Left renal pelvis (tissue), 4 donors: ENCODE measurements at places on chromosomes 7 and 10. TPM values are rescaled to one million over a fixed set of nuclear protein-coding genes. Genes with fewer than 3 reads are reported as not detected.

Gene CLCN1
- 0.12 TPM for polyA plus RNA-seq

Gene C7orf33
- polyA plus RNA-seq: not detected

Gene ATG9B
- 1.4 TPM for polyA plus RNA-seq

Gene PTPRN2
- polyA plus RNA-seq: 9.2 TPM

Gene SYT15
- 8.3 TPM for polyA plus RNA-seq

Gene GRM8
- 11.4 TPM for polyA plus RNA-seq

Gene SLC18A3
- not detected for polyA plus RNA-seq

Gene ESYT2
- 46.9 TPM for polyA plus RNA-seq

- DNase-seq: no peak
These were observed 14.3 kb downstream of the PTPRN2 start for GRCh38 chr7:158573310-158573709.

- DNase-seq: peak; percentile 47
These were observed 93.6 kb upstream of the COL1A2 start for GRCh38 chr7:94301024-94301586.

DNA sequence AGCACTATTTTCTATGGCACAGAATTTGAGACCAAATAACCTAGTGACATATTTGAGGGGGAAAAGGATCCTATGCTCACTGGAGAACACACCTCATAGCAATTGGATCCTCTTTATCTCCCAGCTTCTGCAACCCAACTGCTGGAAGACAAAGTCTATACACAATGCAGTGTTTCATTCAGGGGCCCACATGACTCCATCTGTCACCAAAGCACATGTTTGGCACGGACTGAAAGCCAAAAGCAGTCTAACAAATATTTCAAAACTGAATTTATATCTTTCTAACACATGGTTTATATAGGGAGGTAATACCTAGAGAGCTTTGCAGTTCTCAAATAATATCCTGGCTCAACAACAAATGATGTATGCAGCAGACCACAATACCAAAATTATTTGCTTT lies 39.2 kb downstream of the ADAM12 start:
- no peak for DNase-seq

DNA sequence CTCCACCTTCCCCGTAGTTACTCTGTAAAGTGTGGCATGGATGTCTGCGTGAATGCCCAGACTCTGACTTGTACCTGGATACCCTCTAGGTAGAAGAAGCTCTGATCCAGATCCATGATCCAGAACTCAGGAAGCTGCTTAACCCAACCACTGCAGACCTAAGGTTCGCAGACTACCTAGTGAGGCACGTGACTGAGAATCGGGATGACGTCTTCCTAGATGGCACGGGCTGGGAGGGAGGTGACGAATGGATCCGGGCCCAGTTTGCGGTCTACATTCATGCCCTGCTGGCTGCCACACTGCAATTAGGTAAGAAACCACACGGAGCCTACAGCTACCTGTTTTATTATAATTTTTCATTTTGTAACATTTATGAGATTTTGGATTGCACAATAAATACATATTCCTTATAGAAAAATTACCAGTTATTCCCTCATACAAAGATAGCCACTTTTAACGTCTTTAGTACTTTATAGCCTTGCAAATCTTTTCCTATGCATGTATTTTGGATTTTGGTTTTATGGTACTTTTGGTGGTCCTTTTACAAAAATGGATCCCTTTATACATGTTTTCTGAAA lies 77.9 kb downstream of the AVL9 start:
- no peak for DNase-seq

- no peak for DNase-seq
These were observed 55.0 kb downstream of the LRRC17 start for GRCh38 chr7:102967798-102968197.

DNA sequence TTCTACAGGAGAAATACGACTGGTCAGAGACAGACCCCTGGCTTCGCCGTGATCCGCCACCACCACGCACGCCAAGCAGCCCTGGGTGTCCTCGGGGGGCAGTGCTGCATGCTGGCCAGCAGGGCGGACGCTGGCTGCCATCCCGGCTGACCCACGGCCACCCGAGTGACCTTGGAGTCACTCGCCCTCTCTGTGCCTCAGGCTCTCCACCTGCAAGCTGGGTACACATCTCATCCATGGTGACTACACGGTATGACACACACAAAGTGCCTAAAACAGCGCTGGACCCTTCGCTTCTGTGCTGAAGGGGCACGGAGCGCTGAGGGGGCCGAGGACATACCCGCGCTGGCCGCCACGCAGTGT lies 62.0 kb upstream of the RNF32 start:
- DNase-seq: no peak

- no peak for DNase-seq
These were observed 1015.2 kb upstream of the PHF14 start for GRCh38 chr7:9958486-9958885.

DNA sequence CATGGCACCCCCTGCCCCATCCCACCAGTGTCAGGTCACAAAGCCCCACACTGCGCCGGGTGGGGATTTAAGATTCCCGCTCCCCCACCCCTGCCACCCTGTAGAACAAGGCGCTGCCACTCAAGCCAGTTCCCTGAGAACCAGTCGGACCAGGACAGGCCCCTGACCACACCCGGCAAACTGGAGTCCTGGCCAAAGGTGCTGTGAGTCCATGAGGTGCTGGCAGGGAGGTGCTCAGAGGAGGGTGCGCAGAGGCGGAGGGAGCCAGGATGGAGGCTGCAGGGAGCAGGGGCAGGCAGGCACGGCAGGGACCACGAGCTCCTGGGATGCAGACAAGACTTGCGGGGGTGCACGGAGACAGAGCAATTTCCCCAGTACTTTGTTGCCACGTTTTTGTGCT lies 19.7 kb upstream of the GDI2 start:
- no peak for DNase-seq

GRCh38 chr10:22251751-22252223 lies 34.0 kb upstream of the EBLN1 start:
- DNase-seq: peak; percentile 66

- no peak for DNase-seq
These were observed 60.7 kb downstream of the TNS3 start for GRCh38 chr7:47521011-47521795.

GRCh38 chr10:14173706-14174594 lies 156.8 kb downstream of the FRMD4A start:
- DNase-seq: peak; percentile 41

DNA sequence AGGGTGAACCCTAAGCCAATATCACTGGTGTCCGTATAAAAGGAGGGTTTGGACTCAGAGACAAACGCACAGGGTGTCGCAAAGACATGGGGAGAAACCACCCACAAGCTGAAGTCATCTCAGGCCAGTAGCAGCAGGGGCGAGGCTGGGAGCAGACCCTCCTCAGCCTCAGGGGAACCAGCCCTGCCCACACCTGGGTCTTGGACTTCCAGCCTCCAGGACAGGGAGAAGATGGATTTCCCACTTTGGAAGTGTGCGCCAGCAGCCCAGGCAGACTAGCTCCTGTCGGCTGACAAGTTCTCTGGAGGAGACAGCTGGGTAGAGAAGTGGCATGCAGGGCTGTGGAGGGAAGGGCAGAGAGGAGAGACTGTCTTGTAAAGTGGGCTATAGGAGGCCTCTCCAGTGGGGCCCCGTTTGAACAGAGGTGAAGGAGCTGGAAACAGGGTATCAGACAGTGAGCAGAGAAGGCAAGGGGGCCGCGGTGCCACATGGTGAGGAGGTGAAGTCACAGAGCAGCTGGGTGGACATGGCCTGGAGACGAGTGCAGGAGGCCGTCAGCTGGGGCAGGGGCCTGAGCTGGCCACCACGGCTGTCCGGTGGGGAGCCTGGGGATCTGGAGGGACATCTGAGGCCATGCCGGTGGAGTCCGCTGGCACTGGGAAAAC lies 475.6 kb downstream of the PTPRN2 start:
- DNase-seq: no peak

- DNase-seq: no peak
These were observed 367.8 kb upstream of the IGFBP3 start for GRCh38 chr7:46288861-46289260.

DNA sequence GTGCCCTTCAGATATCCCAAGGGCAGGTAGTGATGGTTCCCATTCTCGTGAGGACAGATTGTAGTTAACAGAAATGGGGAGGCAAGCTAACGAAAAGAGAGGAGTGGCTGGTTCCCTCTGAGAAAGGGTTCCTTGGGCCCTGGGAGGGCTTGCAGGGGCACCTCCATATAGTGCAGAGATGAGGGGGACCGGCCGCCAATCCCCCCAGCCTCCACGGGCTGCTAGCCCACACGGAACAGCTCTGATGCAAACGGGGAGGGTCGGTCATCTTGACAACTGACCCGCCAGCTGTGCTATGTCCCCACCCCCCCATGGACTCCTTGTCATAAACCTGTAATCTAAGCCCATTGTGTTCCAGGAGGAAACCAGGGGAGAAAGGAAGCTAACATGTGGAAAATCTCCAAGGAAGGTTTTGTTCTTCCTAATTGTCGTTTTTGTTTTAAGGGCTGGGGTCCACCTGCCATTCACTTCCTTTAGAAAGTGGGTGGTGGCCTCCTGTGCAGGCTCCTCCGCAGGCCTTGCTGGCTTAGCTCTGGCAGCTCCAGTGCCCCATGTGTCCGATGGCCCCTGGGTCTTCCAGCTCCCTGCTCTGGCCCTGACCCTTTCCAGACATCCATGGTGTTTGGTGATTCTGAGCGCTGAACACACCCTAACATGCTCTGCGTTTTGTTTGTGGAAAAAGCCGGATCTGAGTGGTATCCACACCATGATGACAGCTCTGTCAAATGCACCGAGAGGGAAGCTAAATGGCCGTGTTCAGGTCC lies 15.9 kb downstream of the ADCY1 start:
- DNase-seq: no peak

GRCh38 chr7:100543586-100543985 lies 4.6 kb downstream of the AGFG2 start:
- no peak for DNase-seq

DNA sequence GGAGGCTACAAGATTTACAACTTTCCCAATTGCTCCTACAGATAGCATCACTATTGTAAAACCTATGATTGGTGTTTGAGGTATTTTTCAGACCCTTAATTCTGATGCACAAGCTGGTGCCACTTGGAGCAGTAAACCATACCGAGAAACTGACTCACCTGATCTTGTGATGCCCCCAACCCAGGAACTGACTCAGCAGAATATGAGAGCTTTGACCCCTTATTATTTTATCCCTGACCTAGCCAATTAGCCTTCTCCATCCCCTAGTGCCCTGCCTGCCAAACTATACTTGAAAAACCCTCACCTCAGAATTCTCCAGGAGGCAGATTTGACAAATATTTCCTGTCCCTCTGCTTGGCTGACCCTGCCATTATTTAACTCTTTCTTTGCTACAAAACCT lies 585.9 kb upstream of the GHITM start:
- no peak for DNase-seq

DNA sequence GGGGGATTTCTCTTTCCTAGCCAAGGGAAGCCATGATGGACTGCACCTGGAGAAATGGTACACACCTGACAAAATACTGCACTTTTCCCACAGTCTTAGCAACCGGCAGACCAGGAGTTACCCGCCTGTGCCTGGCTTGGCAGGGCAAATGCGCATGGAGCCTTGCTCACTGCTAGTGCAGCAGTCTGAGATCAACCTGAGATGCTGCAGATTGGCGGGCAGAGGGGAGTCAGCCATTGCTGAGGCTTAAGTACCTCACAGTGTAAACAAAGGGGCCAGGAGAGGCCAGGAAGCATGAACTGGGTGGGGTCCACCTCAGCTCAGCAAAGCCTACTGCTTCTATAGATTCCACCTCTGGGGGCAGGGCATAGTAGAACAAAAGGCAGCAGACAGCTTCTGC lies 49.4 kb downstream of the OR13A1 start:
- no peak for DNase-seq

DNA sequence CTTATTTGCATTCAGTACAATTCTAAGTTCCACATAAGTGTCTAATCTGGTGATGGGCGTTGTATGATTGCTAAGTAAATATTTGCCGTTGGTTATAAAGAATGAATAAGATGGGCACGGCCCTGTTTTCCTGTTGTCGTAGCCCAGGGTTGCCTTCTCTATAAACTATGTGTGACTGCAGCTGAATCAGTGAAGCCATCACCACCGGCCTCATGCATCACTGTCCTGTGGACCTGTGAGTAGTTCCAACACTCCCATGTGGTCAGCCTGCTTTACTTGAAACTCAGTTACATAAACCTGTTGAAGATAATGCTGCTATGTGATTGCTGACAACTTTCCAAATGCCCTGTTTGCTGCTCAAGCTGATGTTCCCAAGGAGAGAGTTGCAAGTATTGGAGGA lies 21.6 kb upstream of the KLF6 start:
- DNase-seq: no peak

DNA sequence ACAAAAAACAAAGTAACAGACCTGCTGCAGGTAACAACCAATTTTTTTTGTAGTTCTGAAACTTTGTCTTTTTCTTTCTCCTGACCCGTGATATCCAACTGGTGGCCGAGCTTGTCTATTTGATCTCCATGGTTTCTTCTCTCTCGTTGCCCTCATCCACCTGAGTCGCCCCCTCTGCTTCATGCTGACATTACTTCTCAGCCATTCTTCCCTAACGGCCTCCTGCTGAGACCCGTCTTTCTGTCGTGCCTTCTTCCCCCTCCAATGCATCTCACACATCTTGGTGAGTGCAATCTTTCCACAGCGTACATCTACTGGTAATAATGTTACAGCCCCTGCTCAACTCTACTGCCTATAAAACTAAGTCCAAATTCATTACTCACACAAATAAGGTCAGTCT lies 352.9 kb downstream of the RNLS start:
- no peak for DNase-seq

GRCh38 chr7:40329601-40330153 lies 194.9 kb downstream of the SUGCT start:
- no peak for DNase-seq
